ENCODE measurements at places on chromosomes 4 and X.

DNA sequence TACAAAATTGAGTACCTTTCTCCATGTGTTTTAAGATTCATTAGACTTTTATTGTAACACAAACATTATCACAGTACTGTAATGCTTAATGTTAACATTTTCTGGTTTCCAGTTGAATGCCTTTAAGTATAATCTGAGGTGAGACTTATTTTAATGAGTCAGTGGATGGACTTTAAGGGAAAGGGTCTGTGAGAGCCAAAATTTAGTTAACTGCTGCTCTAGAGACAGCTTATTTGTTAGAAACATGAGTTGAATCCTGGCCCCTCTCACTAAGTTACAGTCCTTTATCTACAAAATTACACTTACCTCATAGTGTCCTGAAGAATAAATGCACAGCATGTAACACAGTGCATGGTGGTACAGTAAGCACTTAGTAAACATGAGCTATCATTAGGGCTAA, 66.0 kb downstream of the PGRMC2 start:
- DNase-seq = no peak

DNA sequence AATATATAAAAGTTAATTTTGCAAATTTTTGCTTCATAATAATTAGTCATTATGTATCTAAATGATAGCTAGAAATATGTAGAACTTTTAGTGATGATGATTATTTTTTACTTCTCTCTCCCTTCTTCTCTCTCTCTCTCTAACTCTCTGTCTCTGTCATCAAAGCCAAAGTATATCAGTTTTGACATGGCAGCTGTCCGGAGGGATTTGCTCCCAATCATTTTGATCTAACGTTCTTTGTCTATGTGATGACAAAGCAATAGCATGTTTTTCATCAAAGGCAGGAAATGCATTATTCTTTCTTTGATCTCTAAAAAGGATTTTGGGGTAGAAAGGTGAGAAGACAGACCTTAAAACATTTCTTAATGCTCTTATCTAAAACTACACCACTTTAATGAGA, 402.1 kb downstream of the PDGFC start:
- DNase-seq = no peak

- no peak for DNase-seq
Observed at GRCh38 chr4:153093802-153094201, 110.4 kb upstream of the TRIM2 start.

DNA sequence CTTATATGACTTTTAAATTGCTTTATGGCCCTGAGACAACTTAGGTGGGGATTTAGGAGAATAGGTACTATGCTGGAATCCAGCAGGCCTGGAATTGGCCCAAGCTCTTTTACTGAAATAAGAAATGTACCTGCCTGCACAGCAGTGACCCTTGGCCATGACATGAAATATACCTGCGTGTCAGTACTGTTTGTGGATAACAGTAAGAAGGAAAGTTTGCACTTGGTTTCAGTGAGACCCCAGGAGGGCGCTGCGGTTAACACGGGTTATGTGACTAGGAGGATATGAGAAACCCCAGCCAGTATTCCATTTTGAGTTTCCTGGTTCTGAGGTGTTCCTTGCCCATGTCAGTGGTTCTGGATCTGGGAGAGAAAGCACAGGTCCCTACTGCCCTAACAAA, 5.3 kb downstream of the MTM1 start:
- no peak for DNase-seq

DNA sequence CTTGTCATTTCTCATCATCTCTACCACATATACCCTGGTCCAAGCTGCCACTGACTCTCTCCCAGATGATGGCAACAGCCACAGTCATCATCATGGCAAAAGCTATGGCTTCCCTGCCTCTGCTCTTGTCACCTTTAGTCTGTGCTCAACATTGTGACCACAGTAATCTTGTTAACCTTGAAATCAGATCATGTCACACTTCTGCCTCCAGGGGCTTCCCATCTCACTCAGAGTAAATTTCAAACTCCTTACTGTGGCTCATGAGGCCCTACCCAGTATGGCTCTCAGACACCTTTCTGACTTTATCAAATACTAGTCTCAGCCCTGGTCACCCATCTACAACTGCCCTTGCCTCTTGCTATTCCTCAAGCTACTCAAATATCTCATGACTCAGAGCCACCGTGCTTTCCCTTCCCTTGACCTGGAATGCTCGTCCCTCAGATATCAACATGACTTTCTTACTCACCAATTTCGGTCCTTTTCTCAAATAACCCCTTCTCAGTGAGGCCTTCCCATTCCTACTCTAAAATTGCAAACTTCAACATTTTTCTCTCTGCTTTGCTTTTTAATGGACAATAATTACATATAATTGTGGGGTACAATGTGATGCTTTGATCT, 41.1 kb upstream of the STIM2 start:
- no peak for DNase-seq

DNA sequence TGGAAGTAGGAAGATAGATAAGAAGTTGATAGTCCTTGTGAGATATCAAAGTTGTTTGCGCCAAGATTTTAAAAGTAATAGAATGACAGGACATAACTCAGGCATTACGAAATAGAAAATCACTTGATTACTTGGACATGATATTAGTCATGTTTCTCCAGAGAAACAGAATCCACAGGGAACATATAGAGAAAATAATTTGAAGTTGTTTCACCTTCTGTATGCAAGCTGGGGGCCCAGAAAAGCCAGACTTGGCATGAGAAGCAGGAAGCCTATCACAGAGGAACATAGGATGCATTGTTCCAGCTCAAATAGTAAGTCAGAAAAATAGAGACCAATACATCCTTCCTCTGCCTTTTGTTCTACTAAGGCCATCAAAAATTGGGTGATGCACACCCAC, 715.9 kb downstream of the TECRL start:
- DNase-seq = no peak

DNA sequence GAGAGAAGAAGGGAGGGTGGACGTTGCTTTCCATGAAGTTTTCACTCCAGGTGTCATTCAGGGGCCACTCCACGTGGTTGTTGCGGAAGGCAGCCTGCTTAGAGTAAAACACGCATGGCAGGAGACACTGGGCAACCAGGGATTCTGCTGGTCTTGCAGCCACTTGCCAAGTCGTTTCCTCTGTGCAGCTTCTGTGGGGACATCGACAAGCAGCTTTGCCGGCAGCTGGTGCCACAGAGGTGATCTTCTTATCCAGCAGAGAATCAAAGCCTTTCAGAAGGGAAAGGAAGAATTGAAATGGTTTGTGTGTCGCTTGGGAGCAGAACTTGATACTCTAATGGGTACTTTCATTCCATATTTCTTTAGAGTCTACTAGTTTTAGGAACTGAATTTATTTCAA, 867.1 kb upstream of the TENM3 start:
- DNase-seq = no peak

- no peak for DNase-seq
Observed at GRCh38 chr4:10898072-10898471, 213.5 kb upstream of the CLNK start.

DNA sequence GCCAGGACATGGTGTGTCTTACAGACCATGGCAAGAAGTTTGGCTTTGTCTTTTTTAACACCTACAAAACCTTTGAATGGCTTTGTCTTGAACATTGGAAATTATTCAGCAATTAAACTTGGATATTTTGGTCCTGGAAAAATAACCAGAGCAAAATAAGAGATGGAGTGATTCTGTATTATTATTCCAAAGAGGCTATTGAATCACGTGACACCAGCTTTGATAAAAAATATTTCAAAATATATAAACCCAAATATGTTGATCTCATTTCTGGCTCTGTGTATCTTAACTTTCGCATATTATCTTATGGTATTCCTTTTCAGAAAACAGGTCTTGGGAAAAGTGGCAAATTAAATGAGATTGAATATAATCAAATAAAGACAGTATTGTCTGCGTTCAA, 32.6 kb upstream of the GIMD1 start:
- no peak for DNase-seq

DNA sequence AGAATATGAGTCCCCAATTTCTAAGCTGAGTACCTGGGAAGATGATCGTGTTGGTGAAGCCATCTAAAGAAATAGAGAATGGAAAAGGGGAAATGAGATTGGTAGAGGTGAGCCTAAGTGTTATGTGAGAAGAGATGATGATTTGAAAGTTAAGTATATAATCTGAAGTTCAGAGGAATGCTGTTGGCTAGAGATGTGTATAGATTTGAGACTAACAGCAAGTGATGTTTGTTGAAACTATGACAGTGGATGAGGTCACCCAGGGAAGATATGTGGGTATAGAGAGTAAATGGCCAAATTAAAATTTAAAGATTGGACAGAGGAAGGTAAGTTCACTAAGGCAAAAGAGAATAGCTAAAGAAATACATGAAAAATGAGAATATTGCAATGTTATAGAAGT, 324.2 kb downstream of the MAPK10 start:
- DNase-seq = no peak

DNA sequence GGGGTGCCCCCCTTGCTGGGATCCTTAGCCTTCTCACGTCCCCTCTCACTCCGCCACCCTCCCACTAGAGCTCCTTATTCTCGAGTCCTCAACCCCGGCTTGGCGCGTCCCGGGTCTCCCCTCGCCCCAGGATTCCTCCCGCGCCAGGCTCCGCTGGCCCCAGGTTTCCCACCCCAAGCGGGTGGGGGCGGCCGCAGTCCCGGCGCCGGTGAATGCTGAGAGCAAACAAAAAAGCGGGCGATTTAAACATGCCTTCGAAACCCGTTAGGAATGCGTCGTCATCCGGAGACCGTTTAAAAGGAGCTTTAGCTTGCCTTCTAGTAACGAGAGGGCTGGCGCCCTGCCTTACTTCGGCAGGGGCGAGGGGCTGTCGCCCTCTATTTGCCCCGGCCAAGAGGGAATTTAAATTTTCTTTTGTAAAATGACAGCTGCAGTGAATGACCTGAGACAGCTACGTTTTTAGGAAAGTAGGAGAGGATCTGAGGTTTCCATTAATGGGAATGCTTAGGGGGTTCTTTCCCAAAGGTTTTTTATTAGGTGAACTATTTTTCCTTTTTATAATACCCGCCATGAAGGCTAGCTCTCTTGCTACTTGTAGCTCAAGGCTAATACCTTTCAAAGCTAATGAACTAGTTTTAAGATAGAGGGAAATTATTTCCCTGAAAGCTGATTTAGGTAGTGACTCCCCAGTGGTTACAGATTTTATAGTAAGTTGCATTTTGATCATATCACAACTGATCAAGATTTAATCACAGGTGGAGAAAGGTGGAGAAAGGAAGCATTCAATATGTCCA, 3.1 kb downstream of the JADE1 start:
- DNase-seq = no peak

- no peak for DNase-seq
Observed at GRCh38 chr4:38868059-38868960, 704 bp downstream of the FAM114A1 start.

DNA sequence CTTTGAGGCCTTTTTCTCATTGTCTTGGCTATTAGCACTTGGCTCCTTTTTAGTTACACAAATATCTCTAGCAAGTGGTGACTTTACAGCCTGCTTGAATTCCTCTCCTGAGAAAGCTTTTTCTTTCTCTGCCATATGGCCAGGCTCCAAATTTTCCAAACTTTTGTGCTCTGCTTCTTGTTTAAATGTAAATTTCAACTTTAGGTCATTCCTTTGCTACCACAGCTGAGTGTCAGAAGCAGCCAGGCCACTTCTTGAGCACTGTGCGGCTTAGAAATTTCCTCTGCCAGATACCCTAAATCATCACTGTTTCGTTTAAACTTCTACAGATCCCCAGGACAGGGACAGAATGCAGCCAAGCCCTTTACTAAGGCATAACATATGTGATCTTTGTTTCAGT, 222.4 kb downstream of the FBXO8 start:
- no peak for DNase-seq

- no peak for DNase-seq
Observed at GRCh38 chr4:152156442-152156841, 379.4 kb downstream of the FBXW7 start.

DNA sequence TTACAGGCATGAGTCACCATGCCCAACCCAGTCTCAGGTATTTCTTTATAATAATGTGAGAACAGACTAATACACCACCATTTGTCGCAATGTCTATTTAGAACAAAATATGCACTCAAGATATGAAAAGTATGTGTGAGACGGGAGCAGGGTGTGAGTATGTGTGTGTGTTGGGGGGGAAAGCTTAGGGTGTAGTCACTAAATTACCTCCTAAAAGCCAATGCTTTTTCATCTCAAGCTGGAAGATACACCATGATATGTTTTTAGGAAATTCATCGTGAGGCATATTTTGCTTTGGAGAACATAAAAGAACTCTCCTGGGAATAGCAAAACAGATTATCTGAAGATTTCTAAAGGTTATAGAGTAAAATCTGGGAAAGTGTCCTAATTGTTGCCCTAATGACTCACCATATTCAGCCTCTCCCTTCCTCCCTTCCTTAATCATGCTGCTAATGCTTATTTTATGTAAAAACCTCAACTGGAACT, 262.7 kb downstream of the PDHA2 start:
- no peak for DNase-seq

- DNase-seq = no peak
Observed at GRCh38 chr4:104919406-104919805, 227.3 kb upstream of the TET2 start.

DNA sequence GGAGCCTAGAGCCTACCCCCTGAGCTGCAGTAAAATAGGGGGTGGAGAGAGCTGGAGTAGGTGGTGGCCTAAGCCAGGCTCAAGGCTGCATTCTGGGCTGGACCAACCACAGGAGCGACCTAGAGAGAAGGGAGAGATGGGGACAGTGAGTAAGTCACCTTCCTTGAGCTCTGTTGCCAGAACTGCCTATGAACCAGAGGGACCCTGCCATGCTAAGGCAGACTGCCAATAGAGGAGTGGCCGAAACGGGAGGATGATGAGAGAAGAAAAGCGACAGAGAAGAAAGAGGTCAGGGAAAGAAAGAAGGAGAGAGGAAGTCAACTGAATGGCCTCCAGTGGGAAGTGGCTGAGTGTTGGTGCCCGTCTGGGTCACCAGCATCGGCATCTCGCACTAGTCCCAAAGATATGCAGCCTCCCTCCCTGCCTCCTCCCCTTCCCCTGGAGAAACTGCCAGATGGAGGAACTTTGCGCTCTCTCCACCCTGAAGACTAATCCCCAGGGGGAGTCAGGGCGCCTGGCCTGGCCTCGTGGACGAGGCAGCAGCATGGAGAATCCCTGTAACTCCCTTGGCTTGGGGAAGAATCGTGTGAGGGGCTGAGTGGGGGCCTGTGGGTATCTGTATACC, 28.8 kb downstream of the ELF4 start:
- no peak for DNase-seq
